ENCODE measurements at places on chromosomes 2 and 18.

GRCh38 chr2:167550448-167550847 lies 662.2 kb downstream of the XIRP2 start:
- no peak for DNase-seq

GRCh38 chr2:39488450-39488849 lies 51.4 kb upstream of the MAP4K3 start:
- DNase-seq, result no peak

DNA sequence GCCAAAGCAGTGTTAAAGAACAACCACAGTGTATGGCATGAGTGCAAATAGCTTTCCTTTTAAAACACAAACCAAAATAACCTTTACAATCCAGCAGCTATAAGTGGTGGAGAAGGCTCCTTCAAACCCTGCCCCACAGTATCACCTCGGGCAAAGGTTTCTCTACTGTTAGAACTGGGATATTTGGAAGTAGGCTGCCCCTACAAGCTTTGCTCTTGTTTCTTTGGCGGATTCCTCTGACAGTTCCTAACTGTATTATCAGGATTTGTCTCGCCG lies 214.8 kb downstream of the ZNF521 start:
- no peak for DNase-seq

DNA sequence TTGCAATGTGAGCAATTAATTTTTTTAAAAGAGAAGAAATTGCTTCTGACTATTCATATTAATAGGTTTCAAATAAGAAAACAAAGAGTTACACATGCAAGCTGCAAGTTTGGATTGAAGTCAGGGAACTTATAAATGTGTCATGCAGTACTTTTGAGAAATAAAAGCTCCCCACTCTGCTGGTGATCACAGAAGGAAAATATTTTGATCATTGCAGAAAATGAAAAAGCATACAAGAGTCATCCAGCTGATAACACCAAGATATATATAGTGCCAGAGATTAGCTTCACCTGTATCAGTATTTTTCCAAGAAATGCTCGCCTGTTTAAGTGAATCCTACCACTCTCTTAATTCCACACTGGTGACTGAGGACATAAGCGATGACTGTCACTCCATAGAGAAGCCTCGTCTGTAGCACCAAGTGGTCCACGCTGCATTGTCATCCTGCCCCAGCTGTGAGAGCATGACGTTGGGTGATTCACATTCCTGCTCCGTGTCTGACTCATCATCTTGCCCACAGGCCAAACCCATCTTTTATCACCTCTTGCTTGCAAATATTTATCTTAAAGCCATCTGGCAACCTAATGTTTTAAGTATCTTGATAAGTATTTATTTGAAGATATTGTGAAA lies 178.0 kb downstream of the ASXL3 start:
- DNase-seq, result no peak

DNA sequence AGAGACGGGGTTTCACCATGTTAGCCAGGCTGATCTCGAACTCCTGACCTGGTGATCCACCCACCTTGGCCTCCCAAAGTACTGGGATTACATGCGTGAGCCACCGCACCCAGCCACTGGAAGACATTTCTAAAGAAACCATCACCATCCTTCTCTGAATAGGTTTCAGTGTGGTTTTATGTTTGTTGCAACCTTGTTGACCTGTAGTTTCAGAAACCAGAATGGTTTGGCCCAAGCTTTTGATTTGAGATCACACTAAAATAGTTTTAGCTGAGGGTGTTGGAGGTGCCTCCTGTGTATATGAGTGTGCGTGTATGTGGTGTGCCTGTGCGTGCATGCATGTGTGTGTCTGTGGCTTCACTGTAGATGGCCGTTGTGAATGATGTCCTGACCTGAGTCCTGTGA lies 26.2 kb downstream of the INPP4A start:
- no peak for DNase-seq

DNA sequence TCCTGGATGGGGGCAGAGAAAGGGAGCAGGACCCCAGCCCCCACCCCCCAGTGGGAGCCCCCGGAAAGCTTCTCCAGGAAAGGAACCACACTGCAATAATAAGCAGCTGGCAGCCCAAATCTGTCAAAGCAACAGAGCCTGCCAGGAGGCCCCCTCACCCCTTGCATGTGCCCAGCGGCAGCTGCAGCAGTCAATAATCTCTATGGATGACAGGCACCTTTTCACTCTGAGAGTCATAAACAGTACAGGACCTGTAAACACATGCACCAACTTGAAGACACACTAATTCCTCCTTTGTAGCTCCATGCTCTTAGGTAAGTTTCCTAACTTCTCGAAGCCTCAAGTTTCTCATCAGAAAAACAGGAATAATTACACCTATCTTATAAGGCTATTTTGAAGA lies 26.2 kb upstream of the KDM3A start:
- no peak for DNase-seq

- DNase-seq, result no peak
Measured at GRCh38 chr2:72395096-72395495, 247.4 kb upstream of the CYP26B1 start.

- DNase-seq, result no peak
Measured at GRCh38 chr2:159571540-159572260, 44.6 kb downstream of the BAZ2B start.

DNA sequence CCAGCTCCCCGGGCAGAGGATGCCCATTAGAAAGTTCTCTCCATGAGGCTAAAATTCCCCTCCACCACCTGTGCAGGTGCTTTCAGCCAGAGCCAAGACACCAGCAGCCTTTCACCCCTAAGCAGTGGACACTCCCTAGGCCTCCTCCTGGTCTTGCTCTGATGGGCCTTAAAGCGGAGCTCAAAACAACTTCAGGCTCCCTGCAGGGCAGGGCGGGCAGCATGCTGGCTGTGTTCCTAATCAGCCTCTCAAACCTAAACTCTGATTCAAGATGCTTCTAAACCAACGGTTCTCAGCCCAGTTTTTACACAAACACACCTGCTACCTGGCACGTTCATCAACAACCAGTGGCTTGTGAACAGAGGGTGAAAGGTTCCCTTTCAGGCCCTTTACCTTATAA lies 254.4 kb downstream of the TWIST2 start:
- no peak for DNase-seq

- no peak for DNase-seq
Measured at GRCh38 chr18:31649978-31650719, 34.2 kb downstream of the B4GALT6 start.

- DNase-seq, result no peak
Measured at GRCh38 chr2:5674026-5674340, 18.2 kb upstream of the SOX11 start.

DNA sequence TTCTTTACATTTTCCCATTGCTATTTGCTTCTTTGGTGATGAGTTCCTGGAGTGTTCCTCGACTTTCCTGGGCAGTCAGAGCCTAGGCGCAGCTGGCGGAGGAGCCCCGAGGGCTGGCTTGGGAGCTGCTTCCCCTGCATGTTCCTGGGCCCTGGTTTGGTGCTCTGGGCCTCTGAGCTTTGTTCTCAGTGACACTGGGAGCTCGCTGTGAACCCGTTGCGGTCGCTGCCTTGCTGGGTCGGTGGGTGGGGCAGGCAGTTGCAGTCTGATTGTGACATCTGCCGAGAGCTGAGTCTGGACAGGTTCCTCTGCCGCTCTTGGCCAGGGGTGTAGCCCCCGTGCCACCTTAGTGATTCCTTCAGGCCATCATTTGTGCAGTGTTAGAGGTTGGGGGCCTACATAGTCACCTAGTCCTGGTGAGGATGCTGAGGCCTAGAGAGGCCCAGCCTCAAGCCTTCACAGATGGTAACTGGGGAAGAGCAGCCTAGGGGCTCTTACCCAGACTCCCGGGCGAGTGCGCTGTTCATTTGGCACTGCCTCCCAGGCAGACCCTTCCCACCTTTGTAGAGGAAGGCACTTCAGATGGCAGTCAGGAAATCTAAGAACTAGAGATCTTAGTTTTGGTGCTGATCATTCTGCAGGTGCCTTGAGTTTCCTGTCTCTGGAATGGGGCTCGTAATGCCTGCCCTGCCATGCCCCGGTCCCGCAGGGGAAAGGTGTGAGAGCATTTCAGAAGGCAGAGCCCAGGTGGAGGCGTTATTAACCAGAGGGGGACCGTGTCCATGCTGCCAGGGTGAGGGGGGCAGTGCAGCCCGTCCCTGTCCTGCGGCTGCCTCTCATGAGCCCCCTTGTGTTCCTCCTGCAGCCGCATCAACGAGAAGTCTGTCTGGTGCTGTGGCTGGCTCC lies 8.4 kb downstream of the ASB1 start:
- DNase-seq, result no peak

DNA sequence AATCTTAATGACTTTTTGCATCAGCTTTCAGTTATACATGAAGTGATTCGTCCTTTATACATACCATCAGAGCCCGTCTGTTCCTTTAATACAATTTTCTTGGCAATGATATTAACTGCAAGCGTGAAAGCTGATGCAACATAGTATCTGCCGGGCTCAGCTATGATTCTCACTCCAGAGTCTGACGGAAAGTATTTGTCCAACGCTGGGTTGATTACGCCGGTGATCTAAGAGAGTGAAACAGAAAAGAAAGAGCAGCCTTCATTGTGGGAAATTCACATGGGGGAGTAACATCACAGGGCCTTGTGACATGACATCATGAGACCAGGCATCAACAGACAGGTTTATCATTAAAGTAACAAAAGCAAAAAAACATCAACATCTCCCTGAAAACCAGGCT lies 6.2 kb downstream of the ODC1 start:
- DNase-seq, result no peak

DNA sequence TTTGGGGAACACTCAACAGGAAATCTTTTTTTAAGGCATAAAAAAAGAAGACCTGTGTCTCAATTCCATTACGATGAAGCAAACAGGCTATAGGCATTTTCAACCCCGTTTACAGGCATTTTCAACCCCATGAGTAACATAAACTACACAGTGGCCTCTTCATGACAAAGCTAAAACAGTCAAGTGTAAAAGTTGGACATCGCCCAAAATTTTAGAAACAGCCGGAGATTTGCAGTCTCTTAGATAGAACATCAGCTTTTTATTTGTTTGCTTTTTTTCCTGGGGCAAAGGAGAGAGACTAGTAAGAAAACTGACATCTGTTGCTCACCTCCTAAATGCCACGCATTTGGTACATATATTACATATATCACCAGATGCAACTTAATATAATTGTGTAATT lies 173.7 kb downstream of the CMPK2 start:
- no peak for DNase-seq

DNA sequence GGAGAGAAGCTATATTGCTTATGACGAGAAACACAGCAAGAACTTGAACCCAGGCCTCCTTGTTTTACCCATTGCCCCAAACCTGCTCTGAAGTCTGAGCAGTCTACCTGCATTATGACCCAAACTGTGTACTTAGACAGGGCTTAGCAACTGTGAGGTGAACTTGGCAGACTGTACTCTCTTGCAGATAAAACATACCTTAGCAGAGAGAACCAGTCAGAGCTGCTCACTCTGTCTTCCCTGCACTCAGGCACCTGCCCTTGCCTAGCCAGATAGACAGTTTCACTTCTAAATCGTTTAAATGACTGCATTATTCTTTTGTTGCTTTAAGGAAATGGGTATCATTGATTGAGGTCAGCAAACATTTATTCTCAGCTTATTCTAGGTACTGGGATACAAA lies 20.3 kb downstream of the ITPRID2 start:
- DNase-seq, result no peak

DNA sequence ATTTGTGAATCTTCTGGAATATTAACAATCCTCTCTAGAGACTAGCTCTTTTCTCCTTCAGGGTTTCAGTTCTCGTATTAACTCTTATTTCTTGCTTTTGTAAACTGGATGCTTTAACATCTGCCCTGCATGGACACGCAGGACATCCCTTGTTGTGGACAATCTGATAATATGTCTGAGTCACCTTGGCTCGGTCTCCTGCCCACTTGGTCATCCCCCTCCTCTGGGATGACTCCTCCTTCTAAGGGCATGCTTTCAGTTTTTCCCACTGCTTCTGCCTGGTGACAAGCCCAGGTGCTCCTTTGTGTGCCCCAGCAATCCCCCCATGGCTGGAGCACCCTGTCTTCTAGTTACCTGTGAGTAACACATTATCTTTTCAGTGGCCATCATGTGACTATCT lies 460.5 kb downstream of the DSC3 start:
- DNase-seq, result no peak

DNA sequence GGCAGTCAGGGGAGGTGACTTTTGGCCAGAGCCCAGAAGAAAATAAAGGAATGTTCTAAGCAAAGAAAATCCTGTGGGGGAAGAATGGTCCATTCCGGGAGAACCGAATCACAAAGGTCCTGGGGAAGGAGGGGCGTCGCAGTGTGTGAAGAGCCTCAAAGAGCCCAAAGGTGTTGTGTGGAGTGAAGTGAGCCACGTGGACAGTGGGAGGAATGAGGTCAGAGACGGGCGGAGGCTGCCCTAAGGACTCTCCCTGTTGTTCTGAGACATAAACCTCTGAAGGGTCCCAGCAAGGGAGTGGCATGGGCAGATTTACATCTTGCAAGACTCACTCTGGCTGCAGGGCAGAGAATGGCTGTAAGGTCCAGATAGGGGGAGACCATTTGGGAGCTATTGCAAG lies 91.3 kb upstream of the SEC11C start:
- DNase-seq, result no peak

DNA sequence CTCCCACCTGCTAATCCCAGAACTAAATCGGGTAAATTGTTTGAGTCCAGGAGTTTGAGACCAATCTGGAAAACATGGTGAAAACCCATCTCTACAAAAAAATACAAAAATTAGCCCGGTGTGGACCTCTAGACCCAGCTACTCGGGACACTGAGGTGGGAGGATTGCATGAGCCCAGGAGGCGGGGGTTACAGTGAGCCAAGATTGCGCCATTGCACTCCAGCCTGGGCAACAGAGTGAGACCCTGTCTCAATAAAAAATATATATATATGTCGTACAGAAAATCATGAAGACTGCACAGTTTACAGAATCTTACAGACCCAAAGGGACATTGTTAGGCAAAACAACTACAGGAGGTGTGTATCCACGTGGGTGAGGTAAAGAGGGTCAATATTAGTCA lies 4.0 kb upstream of the DPY30 start:
- no peak for DNase-seq

Data from stimulated activated naive CD4-positive, alpha-beta T cell treated with Interleukin-2 at 50 U/mL for 16 hours (primary cell).